ENCODE measurements at places on chromosomes 11 and 22. TPM values are rescaled to one million over a fixed set of nuclear protein-coding genes. Genes with fewer than 3 reads are reported as not detected.

OR10D3 gene
- polyA plus RNA-seq = not detected

GAB4 gene
- polyA plus RNA-seq = 0.03 TPM

OR8H2 gene
- not detected for polyA plus RNA-seq

RHOD gene
- polyA plus RNA-seq = 3.5 TPM

PAMR1 gene
- polyA plus RNA-seq = 2.6 TPM

DERL3 gene
- polyA plus RNA-seq = 16.1 TPM

SRRD gene
- polyA plus RNA-seq = 13.9 TPM

CECR2 gene
- 0.05 TPM for polyA plus RNA-seq

HEPHL1 gene
- polyA plus RNA-seq = not detected

KCNJ1 gene
- 0.02 TPM for polyA plus RNA-seq

OR52K1 gene
- not detected for polyA plus RNA-seq

CD248 gene
- polyA plus RNA-seq = 2.7 TPM

ZP1 gene
- 0.05 TPM for polyA plus RNA-seq

OR10G8 gene
- not detected for polyA plus RNA-seq

FADD gene
- polyA plus RNA-seq = 17.3 TPM

LRRC32 gene
- 25.9 TPM for polyA plus RNA-seq

GLYATL2 gene
- not detected for polyA plus RNA-seq

GRIK4 gene
- 0.04 TPM for polyA plus RNA-seq

SEC14L6 gene
- polyA plus RNA-seq = 0.03 TPM

GTSE1 gene
- polyA plus RNA-seq = 4.9 TPM

SPA17 gene
- 4.8 TPM for polyA plus RNA-seq

EHF gene
- polyA plus RNA-seq = 0.29 TPM

AIP gene
- 146 TPM for polyA plus RNA-seq

MMP27 gene
- polyA plus RNA-seq = not detected

PIH1D2 gene
- 0.70 TPM for polyA plus RNA-seq

GPR83 gene
- 0.19 TPM for polyA plus RNA-seq

GALNT18 gene
- 2.3 TPM for polyA plus RNA-seq

OR10A2 gene
- not detected for polyA plus RNA-seq

ARHGAP42 gene
- polyA plus RNA-seq = 3.5 TPM

MB gene
- 5.0 TPM for polyA plus RNA-seq

FADS1 gene
- 3.3 TPM for polyA plus RNA-seq

Measured in spleen (tissue), 13 donors.